ENCODE measurements at places on chromosomes 7 and 10.

DNA sequence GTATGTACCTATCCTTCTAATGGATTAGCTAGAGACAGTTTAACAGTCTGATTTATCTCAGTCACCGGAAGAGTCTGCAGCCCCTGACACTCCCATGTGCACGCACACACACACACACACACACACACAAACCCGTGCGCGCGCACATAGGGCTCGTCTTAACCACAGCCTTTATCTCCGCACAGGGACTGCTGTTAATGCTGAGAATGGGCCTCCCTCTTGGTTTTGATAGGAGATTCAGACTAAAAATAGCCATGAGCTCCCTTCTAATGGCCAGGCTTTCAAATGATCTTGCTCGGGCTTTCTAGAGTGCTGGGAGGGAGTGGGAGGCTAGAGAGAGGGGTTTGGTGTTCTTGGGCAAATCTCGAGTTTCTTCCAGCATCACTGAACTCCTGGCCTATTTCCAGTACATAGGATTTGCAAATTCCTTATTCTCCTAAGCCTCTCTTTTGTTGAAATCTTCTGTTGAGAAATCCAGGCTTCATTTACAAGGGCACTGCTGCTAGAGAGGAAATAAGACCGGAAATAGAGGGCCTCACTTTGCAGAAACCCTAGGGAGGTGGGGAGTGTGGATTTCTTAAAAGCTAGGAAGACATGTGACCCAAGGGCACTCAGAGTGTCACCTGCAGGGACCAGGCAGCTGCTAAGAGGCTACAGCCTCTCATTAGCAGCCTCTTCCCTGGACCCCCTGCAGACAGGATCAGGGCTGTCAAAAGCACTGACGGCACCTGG lies 2.4 kb downstream of the TMEM72 start:
- DNase-seq = peak; percentile 11

DNA sequence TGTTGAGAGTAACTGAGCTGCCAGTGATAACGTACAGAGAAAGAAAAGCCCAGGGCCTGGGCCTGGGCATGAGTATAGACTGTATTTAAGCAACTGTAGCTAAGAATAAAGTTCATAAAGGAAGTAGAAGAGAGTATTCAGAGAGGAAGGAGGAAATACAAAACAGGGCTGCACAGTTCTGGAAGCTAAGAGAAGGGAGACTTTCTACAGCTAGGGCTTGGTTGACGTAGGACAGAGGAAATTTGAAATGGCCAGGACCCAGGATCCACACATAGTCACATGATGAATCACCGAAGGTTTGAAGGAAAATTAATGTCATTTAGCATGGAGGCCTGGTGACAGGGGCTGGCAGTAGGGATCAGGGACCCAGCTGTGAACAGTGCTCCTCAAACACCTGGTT lies 66.7 kb downstream of the ARL4A start:
- no peak for DNase-seq

- no peak for DNase-seq
Measured at GRCh38 chr7:48419401-48419800, 248.1 kb downstream of the ABCA13 start.

- DNase-seq = no peak
Measured at GRCh38 chr10:104066945-104067344, 18.7 kb downstream of the COL17A1 start.

DNA sequence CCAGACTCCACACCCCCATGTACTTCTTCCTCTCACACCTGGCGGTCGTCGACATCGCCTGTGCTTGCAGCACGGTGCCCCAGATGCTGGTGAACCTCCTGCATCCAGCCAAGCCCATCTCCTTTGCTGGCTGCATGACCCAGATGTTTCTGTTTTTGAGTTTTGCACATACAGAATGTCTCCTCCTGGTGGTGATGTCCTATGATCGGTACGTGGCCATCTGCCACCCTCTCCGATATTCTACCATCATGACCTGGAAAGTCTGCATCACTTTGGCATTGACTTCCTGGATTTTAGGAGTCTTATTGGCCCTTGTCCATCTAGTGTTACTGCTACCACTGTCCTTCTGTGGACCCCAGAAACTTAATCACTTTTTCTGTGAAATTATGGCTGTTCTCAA lies 4.8 kb downstream of the OR2A25 start:
- no peak for DNase-seq

- no peak for DNase-seq
Measured at GRCh38 chr10:71754562-71754961, 18.8 kb downstream of the VSIR start.

DNA sequence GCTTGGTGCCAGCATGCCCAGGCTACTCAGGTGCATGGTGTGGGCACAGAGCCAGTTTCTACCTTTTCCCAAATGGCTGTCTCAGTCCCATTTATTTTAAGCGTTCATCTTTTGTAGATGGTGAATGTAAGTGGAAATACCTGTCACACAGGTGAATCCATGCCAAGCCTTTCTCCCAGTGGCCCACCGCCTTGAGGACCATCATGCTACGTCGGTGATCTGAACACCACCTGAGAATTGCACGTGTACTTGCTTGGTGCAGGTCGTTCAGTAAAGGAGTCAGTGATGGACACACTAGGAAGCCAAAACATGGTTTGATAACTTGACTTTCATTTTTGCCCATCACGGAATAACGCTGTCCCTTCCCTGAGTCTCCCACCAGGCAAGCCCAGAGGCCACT lies 666.7 kb upstream of the FOXK1 start:
- no peak for DNase-seq

DNA sequence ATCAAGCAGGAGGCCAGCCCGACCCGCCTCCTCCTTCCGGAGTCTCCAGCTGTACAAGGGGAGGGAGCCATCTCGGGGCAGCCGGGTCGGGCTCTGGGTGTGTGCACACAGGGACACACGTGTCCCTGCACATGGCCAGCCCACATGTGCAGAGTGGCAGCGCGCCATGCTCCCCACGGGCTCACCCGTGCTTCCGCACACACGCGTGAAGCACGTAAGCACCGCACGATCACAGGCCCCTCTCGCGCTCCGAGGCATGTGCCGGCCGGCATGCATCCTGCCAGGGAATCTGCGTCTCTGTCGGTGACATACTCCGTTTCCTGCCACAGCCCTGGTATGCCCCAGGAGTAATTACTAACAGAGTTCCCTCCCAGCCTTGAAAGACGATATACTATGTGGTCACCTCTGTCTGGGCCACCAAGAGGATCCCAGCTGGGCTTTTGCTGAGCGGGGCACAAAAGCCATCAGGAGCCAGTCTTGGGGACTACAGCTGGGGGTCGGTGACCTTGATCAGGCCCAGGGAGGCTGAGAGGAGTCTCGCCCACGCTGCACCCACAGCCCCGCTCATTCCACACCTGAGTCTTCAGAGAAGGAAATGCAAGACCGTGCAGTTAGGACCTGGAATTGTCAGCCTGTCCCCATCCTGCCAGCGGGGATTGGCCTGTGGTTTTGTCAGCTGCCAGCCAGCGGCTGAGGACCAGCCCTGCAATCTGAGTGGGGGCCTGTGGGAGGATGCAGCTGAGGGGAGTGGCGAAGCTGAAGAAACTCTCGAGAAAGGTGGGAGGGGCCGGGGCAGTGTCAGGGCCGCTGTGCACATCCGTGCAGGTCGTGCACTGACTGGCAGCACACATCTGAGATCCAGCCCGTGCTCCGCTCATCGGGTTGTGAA lies 11.0 kb upstream of the LFNG start:
- DNase-seq = peak; percentile 78

GRCh38 chr7:71851776-71852498 lies 560.2 kb downstream of the CALN1 start:
- no peak for DNase-seq

DNA sequence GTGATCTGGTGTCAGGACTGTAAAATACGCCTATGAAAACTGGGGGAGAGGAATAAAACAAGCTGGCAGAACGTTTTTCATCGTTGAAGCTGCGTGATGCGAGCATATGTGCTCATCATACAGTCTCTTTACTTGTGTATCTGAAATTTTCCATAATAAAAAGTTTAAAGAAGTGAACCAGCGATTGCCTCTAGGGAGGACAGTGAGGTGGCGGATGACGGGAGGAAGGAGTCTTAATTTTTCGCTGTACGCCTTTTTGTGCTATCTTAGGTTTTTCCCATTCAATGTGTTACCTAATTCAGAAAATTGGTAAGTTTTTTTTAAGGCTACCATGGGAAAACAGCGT lies 891 bp upstream of the WAPL start:
- no peak for DNase-seq

DNA sequence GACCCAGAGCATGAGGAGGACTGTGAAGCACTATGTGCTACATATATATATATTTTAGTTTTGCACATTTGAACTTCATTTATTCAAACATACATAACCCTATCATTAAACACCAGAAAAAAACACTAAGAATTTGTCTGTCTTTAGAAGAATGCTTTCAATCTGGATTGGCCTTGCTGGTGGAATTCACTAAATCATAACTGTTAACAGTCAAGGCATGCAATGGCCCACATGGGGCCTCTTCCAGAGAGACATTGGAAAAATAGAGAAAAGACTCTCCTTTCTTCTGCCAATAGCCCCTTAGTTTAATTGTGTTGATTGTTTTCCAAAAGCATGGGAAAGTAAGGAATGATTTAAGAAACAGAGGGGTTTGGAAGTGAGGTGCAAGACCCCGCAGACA lies 77.9 kb downstream of the MRPL32 start:
- DNase-seq = no peak

GRCh38 chr7:82318786-82319185 lies 124.8 kb downstream of the CACNA2D1 start:
- no peak for DNase-seq

DNA sequence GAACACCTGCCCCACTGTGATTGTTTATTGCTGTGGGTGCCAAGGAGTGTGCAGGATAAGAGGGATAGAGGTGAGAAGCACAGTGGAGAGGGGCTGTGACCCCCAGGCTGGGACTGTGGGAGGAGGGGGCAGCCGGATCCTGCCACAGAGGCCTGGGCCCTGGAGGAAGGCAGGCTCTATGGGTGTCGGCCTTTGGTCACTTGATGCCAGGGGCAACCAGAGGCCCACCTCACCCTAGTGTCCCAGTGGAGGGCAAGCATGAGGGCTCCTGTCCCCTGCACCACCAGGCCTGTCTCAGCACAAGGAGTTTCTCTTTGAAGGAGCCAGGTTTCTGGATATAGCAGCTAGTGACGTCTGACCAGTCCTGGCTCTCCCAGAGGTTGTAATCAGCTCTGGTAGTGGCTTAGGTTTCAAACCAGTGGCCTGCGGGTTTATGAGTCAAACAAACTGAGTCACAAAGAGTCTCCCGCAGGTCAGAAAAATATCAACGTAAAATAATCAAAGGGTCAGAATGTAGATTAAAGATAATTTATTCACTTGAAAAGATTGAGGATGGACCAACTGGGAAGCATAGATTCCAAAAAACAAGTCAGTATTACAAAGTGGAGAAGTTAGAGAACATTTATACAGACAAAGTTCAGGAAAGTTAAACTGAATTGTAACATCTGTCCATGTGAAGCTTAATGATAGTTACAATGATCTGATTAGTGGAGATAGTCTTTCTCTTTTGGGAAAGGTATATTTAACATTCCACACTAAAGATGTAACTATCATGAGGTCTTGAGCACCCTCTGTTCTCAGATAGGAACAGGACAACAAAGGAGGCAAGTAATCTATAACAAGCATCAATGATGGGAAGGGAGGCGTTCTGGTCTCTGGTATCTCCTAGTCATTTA lies 37.2 kb upstream of the ZNF488 start:
- DNase-seq = no peak

Data from activated CD4-positive, alpha-beta T cell treated with anti-CD3 and anti-CD28 coated beads, Interleukin-10, Interleukin-2, amounts not matched to agents 100 ng/mL and 50 ng/mL, durations not matched to agents 16 hours and 8 hours (primary cell).